ENCODE measurements at places on chromosomes 6 and 20.

GRCh38 chr6:33592595-33593413 lies 12.7 kb upstream of the BAK1 start:
- DNase-seq = peak; percentile 70

DNA sequence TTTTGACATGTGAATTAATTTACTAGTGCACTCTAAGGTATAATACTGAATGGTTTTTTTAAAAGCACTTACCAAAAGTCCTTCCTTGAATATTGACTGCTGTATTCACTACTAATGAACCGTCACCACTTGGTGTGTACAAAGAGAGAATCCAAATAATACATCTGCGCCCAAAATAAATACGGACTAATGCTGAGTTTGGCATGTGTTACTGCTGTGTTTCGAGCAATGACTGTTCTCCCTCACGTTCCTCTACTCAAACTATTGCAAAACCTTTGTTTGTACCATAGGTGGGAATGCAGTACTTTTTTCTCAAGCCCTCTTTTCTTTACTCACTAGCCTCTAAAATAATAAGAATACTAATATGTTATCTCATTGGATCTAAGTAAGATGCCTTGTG lies 305.5 kb downstream of the QKI start:
- DNase-seq = no peak

DNA sequence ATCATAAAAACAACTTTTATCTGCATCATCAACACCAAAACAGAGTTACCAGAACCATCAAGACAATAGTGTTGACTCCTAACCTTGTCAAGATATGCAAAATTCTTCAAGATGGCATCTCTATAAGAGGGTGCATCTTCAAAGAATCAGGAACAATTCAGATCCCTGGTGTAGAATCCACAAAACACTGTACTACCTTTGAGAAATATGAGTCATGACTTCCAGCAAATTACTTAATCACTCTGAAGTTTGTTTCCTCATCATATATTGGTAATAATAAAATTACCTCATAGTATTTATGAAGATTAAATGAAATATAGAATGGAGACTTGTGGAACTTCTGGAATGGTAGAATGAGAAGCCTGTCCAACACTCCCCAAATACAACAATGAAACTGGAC lies 221.3 kb upstream of the SUPT3H start:
- no peak for DNase-seq

DNA sequence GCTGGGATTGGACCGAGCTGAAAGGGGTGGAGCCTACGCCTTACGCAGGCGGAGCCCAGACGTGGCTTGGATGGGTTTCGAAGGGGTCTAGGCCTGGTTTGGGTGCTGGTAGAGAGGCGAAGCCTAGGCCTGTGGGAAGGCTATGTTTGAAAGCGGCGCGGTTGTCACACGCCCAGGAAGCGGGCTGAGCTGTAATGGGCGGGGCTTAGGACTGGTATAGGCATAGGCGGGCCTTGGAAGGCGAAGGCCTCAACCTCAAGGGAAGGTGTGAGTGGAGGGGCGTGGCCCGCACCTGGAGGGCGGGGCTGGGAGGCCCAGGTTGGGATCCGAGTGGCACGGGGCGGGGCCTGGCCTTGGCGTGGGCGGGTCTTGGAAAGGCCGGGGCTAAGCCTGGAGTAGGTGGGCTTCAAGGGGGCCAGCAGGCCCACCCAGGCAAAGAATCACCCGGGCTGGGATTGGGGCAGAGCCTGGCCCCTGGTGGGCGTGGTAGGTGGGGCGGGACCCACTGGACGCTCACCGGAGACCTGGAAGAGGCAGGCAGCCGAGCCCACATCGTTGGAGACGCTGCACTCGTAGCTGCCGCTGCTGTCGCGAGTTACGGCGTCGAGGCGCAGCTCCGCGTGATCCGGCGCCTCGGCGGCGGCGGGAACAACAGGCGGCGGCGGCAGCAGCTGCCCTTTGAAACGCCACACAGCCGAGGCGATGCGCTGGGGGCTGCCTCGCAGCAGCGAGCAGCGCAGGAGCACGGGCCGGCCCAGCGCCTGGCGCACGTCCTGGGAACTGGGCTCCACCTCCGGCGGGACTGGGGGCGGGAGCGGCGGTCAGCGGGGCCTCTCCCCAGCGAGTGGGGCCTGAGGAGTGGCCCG lies 49.0 kb downstream of the MDGA1 start:
- peak; percentile 30 for DNase-seq

- DNase-seq = no peak
These were observed 69.6 kb downstream of the TMEM242 start for GRCh38 chr6:157253699-157254098.

GRCh38 chr6:5644523-5645185 lies 362.1 kb downstream of the NRN1 start:
- DNase-seq = no peak

DNA sequence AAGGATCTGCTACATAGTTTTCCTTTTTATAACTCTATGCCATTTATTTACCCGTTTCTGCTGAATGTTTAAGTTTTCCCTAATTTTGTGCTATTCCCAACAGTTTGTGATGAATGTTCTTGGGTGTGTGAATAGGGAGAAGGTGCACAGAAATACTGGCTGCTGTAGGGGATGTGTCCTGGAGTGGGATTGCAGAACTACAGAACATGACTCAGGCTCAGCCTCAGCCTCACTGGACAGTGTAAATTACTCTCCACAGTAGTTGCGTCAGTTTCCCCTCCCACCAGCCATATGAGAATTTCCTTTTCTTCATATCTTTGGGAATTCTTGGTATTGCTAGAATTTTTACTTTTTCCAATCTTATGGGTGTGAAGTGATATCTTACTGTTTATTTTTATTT lies 57.0 kb downstream of the SLX4IP start:
- no peak for DNase-seq

DNA sequence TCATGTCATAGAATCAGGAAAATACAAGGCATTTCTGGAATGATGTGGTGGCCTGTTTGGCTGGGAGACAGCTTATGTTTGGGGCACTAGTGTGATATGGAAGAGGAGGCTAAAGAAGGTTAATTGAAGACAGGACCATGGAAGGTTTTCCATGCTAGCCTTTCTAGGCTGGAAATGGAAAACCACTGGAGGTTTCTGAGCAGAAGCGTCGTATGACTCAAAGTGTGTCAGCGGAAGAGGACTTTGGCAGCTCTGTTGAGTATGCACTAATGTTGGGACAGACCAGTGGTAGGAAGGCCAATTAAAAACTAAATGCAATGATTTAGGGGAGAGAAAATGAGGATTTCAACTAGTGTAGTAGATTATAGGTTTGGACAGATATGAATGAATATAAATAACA lies 413.1 kb downstream of the PLCB1 start:
- DNase-seq = no peak

GRCh38 chr6:36893976-36894932 lies 8.5 kb downstream of the C6orf89 start:
- no peak for DNase-seq

- DNase-seq = no peak
These were observed 28.3 kb downstream of the RSPO4 start for GRCh38 chr20:973785-974194.

DNA sequence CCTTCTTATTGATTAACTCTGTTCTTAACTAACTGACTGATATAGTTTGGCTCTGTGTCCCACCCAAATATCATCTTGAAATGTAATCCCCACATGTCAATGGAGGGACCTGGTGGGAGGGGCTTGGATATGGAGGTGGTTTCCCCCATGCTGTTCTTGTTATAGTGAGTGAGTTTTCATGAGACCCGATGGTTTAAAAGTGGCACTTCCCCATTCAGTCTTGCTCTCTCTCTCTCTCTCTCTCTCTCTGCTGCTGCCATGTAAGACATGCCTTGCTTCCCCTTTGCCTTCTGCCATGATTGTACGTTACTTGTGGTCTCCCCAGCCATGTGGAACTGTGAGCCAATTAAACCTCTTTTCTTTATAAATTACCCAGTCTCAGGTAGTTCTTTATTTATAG lies 81.8 kb upstream of the SPACA1 start:
- DNase-seq = no peak

- DNase-seq = no peak
These were observed 13.1 kb downstream of the PSMB9 start for GRCh38 chr6:32867022-32867477.

- DNase-seq = no peak
These were observed 8.9 kb upstream of the AHI1 start for GRCh38 chr6:135506270-135506997.

DNA sequence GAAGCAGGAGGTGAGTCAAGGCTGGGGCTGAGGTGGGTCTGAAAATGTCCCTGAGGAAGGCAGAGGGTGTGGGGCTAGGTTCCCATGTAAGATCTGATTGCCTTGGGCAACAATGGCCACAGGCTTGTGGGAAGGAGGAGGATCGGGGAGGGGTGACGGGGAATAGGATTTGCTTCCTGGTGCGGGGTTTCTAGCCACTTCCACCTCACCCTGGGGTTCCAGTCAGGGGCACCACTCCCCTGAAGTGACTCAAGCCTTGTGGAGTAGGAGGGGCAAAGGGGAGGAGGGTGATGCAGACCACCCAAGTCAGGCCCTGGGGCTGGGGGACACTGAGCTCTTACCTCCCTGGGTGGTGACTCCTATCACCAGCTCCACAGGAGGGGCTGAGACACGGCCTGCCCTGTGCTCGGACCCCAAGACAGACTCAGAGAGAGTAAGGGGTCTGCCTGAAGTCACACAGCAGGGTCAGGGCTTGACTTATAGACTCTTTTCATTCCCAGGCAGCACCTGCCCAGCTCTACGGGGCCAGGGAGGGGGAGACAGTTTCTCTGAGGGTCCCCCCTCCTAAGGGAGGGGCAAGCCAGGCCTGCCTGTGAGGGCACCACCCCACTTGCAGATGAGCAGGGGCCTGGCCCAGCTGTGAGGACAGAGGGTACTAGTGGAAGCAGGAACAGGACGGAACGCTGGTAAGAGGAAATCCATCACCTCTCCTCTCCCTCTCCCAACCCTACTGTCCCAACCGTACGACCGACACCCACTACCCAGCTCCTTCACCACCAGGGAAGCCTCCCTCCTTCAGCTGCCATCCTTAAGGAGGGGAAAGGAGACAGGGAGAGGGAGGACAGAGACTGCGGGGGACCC lies 12.4 kb upstream of the SPDEF start:
- DNase-seq = no peak

DNA sequence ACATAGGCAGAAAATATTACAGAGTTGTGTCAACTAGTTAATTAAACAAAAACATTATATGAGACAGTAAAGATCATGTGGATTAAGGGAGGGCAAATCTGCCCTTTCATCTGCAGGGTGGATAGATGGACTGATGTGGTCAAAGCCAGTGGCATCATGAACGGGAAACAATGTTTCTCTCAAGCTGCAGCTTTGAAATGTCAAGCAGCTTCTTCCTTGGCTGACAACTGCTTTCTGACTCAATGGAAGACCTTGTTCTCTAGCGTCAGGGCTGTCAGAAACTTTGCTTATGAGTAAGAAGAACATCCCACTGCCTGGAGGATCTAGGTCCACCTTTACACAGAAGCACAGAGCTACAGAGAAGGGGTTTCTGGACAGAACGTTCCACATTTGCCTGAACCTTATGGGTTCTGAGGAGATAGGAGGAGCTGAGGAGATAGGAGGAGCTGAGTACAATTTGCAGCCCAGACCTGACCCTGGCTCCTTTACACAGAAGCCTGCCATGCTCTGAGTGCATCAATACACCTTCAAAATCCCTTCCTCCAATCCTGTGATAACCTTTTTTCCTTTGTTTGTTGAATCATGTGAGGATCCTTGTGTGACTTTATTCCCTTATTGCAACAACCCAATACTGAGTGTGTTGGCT lies 6.1 kb downstream of the CST5 start:
- no peak for DNase-seq

DNA sequence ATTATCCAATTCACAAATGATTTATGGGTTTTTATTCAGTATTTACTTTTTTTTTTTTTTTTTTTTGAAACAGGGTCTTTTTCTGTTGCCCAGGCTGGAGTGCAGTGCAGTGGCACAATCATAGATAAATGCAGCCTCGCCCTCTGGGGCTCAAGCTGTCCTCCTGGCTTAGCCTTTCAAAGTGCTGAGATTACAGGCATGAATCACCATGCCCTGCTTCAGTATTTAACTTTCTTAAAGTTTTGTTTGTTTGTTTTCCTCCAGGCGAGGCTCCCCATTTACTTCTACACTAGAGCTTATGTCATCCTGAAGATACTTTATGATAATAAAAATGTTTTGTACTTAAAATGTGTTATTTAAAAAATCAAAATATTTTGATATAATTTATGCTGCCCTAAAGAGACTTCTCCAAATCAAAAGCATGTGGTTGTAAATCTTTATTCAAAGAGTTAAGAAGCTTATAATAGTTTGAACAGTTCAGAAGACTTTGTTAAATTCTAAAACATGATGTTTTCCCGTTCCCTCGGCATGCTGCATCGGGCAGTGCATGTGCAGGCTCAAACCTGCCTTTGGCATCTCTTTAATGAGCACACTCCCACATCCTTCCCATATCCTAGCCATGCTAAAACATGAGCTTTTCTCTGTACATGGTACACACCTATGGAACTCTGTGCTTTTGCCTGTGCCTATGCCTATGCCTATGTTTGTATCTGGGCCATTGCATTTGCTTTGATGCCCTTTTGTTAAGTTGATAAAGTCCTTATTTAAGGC lies 11.0 kb downstream of the SMPDL3A start:
- no peak for DNase-seq

- DNase-seq = no peak
These were observed 322.6 kb downstream of the PRKN start for GRCh38 chr6:162404951-162405350.

DNA sequence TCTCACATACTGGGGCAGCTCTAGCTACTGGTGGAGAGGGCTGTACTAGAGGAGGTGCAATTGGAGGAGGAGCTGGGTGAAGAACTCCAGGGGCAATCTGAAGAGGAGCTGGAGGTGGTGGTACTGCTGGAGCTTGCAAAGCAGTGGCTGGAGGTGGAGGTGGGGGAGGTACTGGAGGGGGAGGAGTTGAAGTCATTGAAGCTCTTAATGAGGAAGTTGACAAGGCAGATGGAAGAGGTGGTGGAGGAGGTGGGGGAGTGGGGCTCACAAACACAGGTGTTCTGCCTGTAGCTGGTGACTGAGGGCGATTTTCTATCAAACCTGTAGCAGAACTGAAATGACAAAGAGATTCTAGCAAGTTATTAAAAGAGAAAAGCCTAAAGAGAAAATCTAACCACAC lies 77.6 kb downstream of the WASF1 start:
- DNase-seq = no peak

- DNase-seq = no peak
These were observed 68.9 kb downstream of the ERMARD start for GRCh38 chr6:169820358-169820757.

DNA sequence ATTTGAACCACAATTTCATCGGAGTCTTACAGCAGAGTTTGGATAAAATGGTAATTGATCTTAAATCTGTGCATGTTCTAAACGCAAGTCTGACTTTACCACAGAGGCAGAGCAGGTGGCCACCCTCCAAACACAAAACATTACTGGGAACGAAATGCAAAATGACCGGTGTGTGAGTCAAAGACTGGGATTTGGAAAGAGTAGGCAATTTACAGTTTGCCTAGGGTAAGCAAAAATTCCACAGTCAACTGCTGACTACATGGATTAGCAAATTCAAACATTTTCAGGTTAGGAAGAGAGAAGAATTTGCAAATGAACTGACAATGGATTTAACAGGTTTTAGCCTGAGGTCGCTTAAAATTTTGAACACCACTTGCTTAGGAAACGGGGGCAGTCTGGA lies 444.4 kb downstream of the HDGFL1 start:
- DNase-seq = no peak
